ENCODE measurements at places on chromosomes 5 and 9.

DNA sequence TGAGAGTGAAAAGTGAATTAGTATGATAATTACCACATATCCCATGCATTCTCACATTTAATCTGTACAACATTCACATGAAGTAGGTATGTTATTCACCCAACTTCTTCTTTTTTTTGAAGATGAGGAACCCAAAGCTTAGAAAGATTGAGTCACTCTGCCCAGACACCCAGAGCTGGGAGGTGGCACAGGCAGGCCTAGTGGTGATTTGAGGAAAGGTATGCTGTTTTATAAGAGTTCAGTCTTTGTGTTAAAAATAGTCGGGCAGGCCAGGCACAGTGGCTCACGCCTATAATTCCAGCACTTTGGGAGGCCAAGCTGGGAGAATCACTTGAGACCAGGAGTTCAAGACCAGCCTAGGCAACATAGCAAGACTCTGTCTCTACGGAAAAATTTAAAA lies 285.3 kb downstream of the NR3C1 start:
- DNase-seq, result no peak

GRCh38 chr5:133029416-133029815 lies 3.1 kb upstream of the ZCCHC10 start:
- no peak for DNase-seq

DNA sequence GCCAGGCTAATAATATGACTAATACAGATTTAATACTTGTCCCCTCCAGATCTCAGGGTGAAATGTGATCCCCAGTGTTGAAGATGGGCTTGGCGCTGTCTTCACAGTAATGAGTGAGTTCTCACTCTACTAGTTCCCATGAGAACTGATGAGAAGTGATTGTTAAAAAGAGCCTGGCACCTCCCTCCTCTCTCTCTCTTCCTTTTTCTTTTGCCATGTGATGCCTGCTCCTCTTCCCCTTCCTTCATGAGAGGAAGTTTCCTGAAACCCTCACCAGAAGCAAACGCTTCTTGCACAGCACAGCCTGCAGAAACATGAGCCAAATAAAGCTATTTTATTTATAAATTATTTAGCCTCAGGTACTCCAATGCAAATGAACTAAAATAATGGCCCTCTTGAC lies 55.2 kb downstream of the GLDC start:
- DNase-seq, result no peak

DNA sequence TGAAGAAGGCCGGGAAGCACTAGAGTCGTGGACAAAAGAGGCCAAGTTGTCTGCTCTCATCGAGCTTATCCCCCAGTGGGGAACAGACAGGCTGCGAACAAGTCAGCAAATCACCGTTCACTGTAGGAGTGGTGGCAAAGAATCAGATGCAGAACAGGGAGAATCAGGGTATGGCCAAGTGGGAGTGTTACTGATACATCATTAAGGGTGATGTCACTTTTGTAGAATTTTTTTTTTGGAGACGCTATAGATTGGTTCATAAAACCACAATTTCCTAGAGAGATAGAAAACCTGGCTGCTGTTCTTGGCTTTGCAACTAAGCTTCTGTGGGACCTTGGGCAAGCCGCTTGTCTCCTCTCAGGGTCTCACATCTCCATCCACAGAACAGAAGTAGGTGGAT lies 21.3 kb downstream of the SPRY4 start:
- no peak for DNase-seq
